ENCODE measurements at places on chromosomes 5 and 9.

DNA sequence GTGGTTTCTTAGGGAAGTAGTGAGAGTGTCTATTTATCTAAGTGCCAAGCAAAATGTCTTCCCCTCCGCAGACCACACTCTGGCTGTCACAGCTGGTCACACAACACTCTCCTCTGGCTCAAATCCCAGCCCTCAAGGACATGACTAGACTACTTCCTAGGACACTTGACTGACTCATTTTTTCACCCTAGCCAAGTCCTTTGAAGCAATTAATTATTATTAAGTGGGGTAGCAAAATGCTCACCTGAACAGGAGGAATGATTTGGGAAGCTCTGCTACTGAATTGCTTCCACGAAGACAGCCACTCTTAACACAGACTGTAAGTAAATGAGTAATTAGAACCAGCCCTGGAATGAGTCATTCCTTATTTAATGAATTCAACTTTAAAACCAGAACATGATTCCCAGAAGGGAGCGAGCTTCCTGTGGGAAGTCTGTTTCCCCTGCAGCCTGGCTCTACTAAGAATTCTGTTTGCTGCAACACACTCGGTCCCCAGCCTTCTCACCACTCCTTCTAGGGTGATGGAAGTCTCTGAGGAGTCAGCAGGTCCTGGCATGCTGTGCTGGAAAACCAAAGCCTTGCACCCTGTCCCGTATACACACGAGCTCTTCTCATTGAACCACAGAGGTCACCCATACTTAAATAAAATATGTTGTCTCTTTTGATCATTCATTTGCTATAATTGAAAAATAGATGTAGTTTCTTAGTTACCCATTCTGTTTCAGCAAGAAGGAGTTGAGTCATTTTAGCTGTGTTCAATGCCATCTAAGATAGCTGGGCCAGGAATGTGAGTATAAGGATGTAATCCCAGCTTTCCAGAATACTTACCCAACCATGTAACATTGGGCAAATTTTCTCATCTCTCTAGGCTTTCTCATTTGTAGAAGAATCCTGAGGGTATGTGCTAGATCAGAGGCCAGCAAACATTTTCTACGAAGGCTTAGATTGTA, 218.6 kb upstream of the RASEF start:
- peak; percentile 83 for DNase-seq

DNA sequence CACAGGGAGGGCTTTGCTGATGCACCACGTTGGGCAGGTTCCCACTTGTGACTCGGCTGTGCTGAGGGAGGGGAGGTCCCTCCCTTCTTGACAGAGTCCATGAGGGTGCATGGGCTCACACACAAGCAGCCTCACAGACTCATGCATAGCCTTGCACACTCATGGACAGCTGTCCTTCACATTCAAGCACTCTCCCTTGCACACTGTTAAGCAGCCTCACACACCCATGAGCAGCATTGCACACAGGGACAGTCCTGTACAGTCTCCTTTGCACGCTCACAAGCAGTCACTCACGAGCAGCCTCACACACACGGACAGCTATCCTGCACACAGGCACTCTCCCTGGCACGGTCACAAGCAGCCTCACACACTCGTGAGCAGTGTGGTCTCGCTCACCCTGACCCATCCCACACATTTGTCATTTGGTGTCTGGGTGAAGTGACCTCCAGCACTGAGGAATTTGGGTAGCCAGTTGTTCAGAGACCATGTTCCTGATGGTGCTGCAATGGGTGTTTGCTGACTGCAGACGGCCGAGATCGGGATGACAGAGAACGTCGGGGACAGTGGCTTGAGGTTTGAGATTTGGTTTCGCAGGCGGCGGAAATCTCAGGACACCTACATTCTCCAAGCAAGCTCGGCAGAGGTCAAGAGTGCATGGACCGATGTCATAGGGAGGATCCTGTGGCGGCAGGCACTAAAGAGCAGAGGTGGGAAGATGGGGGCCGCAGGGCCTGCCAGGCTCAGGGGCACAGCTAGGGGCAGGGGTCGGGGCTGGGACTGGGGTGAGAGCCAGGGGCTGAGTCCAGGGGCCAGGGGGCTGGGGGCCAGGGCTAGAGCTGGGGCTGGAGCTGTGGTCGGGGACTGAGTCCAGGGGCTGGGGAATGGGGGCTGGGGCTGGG, 17.7 kb upstream of the LRRC14B start:
- no peak for DNase-seq

DNA sequence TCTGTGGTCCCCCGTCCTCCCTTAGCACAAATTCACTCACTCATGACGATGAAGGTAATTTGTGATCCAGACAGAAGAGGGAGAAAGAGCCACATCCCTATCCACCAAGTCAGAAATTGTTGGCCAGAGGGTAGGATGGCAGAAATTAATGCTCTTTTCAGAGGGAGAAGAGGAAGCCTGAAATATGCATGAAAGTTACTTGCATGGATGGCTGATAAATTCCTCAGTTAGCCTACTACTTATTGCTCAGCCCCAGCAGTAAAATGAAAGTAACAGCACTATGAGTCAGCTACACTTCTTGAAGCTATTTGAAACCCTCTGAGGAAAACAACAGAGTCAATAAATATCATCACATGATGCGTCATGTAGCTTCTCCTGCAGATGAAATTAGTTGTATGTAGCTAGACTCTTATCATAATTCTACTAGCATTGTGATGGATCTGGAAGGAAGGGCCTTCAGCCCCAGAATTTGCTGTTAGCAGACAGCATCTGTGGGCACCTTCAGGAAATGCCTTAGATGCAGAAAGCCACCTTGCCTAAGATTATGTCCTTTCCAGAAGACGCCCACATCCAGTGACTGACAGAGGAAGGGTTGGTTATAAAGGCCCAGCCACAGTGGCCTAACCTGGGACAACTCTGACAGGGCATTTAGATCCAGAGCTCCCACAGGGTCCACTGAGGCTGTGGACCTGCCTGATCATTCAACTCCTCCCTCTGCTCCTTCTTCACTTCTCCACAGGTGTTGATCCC, 81.2 kb upstream of the CCDC112 start:
- DNase-seq = no peak

GRCh38 chr5:178551059-178551458, 39.1 kb downstream of the COL23A1 start:
- DNase-seq = no peak

- DNase-seq = no peak
Measured at GRCh38 chr5:151592855-151593408, 1.8 kb upstream of the FAT2 start.

- no peak for DNase-seq
Measured at GRCh38 chr5:96687812-96688453, 25.8 kb downstream of the CAST start.

GRCh38 chr5:53161876-53162275, 52.3 kb upstream of the MOCS2 start:
- DNase-seq = no peak

GRCh38 chr9:114005371-114006154, 72.5 kb downstream of the AMBP start:
- no peak for DNase-seq

GRCh38 chr5:132496191-132496630, 5.6 kb upstream of the IRF1 start:
- DNase-seq = peak; percentile 76

DNA sequence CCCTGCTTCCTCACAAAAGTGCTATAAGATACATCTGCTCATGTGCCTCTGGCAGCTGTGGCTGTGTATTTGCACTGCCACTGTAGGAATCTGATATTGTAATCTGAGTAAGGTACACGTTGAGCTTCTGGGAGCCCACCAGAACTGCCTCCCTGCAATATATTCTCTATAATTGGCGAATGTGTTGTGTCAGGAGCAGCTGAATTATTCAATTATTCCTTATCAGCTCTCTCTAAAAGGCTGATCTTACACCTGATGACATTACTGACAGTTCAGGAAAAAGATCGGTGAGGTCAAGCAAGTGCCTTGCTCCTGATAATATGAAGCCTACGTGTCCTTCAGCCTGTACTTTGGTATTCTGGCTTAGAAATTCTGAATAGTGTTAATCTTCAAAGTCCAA, 1015.0 kb downstream of the CDH9 start:
- DNase-seq = no peak

GRCh38 chr5:115170134-115170928, 623 bp upstream of the TRIM36 start:
- no peak for DNase-seq

- no peak for DNase-seq
Measured at GRCh38 chr5:92852219-92852618, 728.8 kb downstream of the NR2F1-AS1 start.

GRCh38 chr5:133977858-133978257, 9.4 kb upstream of the C5orf15 start:
- no peak for DNase-seq

GRCh38 chr5:14219800-14220512, 76.8 kb downstream of the TRIO start:
- DNase-seq = no peak

GRCh38 chr5:59538750-59539121, 354.8 kb downstream of the PDE4D start:
- DNase-seq = no peak

DNA sequence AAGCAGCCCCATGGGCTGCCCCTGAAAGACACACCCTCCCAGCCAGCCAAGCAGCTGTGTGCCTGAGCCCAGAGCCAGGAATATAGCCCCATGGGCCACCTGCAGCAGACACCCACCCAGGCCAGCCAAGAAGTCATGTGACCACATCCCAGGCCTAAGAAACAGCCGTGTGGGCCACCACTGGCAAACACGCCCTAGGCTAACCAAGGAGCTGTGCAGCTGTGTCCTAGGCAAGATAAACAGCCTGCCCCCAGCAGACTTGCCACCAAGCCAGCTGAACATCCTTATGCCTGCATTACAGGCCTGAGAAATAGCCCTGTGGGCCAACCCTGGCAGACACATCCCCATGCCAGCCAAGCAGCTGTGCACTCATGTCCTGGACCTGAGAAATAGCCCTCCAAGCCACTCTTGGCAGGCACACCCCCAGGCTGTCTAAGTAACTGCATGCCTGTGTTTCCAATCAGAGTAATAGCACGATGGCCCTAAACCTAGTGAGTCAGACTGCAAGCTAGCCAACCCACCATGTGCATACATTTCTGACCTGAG, 143.0 kb downstream of the ADAMTS6 start:
- DNase-seq = no peak

GRCh38 chr5:120062515-120062917, 401.6 kb upstream of the PRR16 start:
- DNase-seq = no peak

DNA sequence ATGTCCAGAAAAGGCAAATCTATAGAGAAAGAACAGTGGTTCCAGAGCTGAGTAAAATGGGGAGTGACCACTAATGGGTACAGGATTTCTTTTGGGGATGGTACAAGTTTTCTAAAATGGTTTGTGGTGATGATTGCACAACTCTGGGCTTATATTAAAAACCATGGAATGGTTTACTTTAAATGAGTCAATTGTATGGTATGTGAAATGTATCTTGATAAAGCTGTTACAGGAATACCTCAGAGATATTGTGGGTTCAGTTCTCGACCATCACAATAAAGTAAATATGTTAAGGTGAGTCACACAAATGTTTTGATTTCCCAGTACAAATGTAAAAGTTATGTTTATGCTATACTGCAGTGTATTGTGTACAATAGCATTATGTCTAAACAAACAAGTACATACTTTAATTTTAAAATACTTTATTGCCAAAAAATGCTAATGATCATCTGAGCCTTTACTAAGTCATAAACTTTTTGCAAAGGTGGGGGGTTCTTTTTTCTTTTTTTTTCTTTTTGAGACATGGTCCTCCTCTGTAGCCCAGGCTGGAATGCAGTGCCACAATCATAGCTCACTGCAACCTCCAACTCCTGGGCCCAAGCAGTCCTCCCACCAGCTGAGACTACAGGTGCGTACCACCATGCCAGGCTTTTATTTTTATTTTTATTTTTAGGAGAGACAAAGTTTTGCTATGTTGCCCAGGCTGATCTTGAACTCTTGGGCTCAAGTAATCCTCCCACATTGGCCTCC, 65.9 kb downstream of the SHOC1 start:
- DNase-seq = no peak

GRCh38 chr5:167929841-167930240, 361.6 kb upstream of the WWC1 start:
- no peak for DNase-seq

GRCh38 chr5:23352446-23352845, 155.0 kb upstream of the PRDM9 start:
- DNase-seq = no peak

- no peak for DNase-seq
Measured at GRCh38 chr5:89260254-89260653, 377.3 kb upstream of the MEF2C start.

DNA sequence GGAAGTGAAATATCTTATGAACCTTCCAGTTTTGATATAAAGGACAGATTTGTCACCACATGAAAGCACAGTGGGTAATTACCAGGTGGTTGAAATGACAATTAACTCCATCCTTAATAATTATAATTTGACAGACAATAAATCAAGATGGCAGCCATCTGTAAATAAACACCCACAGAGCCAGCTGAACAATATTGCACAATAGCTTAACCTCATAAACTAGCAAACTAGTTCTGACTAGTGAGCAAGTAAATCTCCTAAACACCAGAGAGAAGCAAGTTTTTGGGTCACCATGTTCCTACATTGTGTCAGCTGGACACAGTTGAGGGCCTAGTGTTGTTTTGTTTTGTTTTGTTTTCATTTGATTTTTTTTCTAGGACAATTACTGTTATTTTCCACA, 577.4 kb downstream of the ACTL7B start:
- no peak for DNase-seq

- no peak for DNase-seq
Measured at GRCh38 chr5:83564069-83564749, 92.7 kb downstream of the VCAN start.

DNA sequence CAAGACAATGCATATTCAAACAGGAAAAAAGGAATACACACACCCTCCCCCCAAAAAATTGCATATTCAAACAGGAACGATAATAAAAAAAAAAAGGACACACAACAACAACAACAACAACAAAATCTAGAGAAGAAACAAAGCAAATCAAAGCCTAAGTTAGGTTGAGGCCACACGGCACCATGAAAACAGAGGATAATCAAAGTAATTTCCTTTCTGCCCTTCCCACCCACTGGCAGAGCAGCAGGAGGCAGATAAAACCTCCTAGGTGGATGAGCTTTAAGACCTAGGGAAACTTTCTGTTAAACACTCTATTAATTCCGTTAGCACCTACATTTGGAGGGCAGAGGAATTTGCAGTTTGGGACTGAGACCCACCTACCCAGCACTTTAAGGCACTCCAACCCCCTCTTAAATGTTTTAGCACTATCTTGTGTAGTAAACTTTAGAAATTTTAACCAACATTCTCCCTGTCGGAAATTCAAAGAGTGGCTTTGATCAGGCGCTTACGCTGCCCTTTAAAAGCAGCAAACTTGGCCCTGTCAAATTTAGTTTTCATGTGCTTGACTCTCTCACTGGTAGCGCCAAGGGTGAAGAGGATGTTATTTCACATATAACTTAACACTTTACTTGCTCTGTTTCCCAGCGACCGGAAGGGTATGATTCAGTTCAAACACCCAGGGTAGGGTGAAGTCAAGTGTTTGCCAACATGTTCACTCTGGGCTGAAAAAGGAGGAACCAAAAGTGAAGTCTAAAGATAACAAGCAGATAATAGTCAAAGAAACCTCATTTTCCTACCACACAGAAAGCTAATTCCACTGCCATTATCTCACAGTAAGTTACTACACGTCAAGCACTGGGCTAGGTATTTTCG, 9.2 kb downstream of the ENC1 start:
- DNase-seq = no peak

GRCh38 chr9:370086-370485, 155.4 kb downstream of the DOCK8 start:
- DNase-seq = no peak

- DNase-seq = no peak
Measured at GRCh38 chr5:76716456-76717157, 681 bp downstream of the F2R start.

Measured in DMS79 (cell line).